ENCODE measurements at places on chromosomes 5 and 9.

DNA sequence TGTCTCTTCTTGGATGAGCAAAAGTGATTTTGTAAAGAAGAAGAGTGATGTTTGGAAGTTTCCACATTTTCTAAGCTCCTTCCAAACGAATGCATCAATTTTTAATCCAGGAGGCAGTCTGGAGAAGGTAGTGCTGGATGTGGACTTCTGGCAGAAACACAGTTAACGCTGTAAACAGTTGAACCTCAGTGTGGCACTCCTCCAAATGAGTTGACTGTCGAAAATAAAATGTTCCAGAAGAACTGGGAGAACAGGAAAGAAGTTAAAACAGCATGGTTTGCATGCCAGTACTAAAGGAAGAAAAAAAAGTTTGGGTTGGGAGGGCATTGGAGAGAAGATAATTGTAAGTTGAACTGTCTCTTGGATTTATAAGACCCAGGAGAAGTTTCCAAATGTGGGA is 6.5 kb downstream of the ZNF462 start:
- DNase-seq: no peak

DNA sequence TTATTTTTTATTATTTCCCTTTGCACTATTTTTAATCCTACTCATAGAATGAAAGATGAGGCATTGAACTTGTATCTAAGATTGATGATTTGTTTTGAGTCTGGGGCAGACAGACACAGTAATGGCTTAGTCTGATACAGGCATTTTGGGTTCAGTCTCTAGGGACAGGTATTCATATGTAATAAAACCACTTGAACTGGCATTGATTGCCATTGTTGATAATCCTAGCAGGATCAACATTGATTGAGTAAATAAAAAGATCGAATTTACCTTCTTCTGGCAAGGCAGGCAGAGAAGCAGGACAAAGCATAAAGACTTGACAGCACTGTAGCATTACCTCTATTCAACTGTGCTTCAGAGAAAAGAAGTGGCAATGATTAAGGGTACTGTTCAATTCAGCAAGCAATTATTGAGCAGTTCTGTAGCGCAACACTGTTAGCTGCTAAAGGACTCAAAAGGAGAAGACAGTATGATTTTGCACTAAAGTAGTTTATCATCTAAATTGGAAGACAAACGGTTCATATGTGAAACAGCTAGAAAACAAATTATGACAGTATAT is 144.4 kb downstream of the COMMD10 start:
- no peak for DNase-seq

- peak; percentile 69 for DNase-seq
Measured at GRCh38 chr9:112072721-112073638, 102.1 kb downstream of the SUSD1 start.

- no peak for DNase-seq
Measured at GRCh38 chr5:169263591-169263990, 37.3 kb downstream of the SLIT3 start.

- peak; percentile 58 for DNase-seq
Measured at GRCh38 chr9:126326228-126327005, at the start of gene MVB12B. Gene MVB12B (plus strand): TSS chr9:126326829. CDS start chr9:126326930, 101 bp downstream.

- no peak for DNase-seq
Measured at GRCh38 chr9:118883411-118883810, 485.8 kb downstream of the BRINP1 start.

- DNase-seq: no peak
Measured at GRCh38 chr5:28779161-28779754, 1740.9 kb upstream of the CDH9 start.

DNA sequence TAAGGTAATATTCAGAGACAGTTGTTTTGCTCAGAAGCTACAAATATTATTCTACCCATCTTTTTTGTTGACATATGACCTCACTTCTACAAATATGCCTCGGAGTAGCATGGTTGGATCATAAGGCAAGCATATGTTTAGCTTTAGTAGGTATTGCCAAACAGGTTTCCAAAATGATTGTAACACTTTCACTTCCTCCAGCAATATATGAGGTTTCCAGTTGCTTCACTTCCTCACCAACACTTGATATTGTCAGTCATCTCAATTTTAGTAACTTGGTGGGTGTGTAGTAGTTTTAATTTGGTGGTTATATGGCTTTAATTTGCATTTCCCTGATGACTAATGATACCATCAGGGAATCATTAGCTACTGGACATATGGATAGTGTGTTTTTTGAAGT is 46.7 kb downstream of the TNFSF8 start:
- peak; percentile 99 for DNase-seq

- no peak for DNase-seq
Measured at GRCh38 chr5:127019928-127020327, 10.4 kb downstream of the MARCHF3 start.

DNA sequence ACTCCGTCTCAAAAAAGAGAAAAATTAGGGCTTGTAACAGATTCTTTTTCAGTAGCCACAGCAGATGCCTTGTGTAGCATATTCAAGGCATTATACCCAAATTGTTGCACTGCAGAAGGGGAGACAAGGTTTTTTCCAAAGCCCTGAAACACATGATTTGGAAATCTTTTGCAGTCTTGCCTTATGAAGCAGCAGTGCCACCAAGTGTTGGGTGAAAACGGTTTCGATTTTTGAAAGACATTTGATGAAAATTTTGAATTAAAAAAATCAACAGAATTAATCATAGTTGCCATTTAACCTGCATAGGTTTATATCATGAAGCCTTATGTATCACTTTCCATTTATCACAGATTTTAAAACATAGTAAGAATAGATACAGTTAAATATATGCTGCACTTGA is 479.5 kb downstream of the TAF11L14 start:
- DNase-seq: peak; percentile 35

- DNase-seq: no peak
Measured at GRCh38 chr5:16378762-16379161, 86.8 kb downstream of the ZNF622 start.

GRCh38 chr5:6615034-6615815 is 17.6 kb downstream of the NSUN2 start:
- DNase-seq: no peak

DNA sequence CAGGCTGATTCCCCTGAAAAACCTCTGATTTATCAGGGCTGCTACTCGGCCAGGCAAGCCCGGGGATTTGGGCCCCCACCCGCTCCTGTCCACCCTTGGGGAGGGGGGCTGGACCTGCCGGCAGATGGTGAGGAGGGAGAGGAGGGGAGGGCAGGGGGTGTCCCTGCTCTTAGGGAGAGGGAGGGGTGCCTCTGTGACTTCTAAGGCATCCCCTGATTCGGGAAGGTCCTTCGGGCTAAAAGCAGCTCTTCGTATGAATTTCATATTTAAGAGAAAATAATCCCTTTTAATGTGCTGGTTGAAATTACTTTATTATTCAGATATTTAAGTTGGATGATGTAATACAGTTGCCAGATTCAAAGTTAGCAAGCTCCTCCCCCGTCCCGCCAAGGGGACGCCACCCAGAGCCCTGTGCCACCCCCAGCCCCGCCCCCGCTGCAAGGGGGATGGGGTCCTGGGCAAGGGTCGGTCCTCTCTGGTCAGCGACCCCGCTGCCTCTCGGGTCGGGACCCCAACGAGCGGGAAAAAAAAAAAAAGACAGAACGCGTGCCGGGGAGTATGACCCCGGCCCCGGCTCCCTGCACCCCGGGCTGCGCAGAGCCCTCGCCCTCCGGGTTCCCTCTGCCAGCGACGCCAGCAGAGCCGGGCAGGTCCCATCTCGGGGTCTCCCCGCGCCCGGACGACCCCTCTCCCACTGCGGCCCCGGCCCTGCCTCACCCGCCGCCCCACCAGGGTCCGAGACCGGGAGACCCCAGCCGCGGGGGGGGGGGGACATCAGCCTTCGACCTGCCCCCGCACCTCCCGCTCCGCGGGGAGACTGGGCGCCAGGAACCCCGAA is 12.4 kb downstream of the LHX3 start:
- no peak for DNase-seq

GRCh38 chr5:4348423-4348822 is 752.8 kb downstream of the IRX1 start:
- DNase-seq: no peak

DNA sequence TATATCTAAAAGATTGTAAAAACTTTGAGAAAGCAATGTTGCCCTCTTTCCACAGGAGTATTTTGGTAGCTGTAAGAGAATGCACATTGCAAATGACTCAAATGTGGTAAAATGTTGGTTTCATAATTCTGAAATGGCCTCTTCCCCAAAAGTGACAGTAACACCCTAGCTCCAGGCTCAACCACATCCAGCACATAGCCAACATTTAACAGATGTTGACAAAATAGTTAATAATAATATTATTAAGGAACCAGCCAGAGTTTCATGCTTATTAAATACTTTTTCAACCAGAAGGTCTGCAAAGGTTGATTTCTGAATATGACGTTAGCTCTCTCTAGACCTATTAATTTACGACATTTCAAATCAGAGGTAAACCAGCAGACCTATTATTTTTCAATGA is 1.3 kb downstream of the ANXA1 start:
- DNase-seq: peak; percentile 87

- DNase-seq: no peak
Measured at GRCh38 chr5:68699966-68700365, 393.8 kb upstream of the SLC30A5 start.

- DNase-seq: no peak
Measured at GRCh38 chr5:121937762-121938161, 24.0 kb upstream of the SRFBP1 start.

DNA sequence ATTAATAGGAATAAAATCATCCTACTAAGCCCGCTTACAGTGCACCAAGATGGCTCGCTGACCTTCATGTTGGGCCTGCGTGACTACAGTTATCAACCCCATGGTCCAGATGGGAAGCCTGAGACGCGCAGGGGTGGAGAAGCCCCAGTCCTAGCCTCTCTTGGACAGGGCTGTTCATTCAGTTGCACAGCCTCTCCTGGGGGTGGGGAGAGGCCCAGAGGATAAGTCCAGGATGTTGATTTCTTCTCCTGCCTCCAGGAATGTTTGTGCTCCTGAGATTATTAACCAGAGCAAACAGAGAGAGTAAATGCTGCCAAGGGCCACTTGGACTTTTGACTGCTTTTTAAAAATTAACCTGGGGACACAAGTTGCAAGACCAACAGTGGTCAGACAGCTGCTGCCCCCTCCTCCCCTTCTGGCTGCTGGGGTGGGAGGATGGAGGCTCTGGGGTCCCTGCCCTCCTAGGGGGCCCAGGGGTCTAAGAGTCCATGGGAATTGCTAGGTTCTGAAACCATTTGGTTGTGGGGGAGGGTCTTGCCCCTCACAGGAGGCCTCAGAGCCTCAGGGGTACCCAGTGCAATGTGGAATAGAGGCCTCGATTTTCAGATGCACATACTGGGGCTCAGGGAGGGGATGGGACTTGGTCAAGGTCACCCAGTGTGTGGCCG is 2.8 kb upstream of the AMBP start:
- DNase-seq: no peak

DNA sequence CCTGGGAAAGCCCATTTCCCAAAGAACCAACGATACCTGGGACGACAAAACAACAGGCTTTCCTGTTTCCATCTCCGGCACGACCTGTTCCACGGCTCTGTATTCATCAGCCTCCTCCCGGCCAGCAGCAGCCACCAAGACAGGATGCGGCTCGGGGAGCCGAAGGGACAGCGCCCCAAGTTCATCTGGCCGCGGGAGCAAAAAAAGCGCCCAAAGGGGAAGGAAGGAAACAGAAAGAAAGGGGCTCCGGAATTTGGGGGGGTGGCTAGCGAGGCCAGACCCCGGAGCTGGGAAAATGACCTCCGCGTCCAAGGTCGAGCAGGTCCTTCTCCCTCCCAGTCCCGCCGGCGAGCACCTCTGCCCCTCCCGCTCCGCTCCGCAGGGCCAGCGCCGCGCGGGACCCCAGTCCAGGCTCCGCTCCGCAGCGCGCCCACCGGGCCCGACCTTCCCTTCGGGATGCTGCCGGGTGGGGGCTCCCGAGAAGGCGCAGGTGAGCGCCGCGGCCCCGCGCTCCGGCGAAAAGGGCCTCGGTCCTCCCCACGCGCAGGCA is 608 bp downstream of the ELOVL7 start:
- DNase-seq: peak; percentile 18

DNA sequence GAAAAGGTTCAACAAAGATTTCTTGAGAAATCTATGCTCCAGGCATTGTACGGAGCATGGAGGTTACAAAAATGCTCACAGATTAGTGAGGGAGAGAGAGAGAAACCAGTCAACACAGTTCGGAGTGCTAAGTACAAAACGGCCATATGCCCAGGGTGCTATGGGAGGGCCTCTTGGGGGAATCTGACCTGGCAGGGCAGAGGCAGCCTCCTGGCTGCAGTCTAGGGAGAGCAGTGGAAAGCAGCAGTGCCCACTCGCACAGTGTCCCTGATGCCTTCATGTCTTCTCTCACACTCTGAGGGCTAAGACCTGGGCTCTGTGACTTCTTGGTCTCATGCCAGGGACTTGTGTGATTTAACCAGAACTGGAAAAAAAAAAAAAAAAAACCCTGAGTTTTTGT is 29.8 kb upstream of the SMC5 start:
- no peak for DNase-seq

DNA sequence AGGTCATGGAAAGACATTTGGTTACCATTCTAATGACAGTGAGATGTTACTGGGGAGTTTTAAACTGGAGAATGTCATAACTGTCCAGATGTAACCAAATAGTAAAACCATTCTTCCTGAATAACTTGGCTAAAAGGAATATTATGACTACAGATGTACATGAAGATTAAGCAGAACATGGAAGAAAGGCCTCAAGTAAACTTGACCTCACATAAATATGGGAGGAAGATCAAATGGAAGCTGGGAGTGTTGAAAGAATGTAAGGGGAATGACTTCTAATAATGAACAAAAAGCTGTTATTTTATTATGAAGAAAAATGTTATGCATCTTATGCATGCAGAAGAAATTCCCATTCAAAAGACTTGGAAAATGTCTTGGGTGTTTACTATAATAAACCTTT is 107.7 kb upstream of the CDKN2B start:
- no peak for DNase-seq
